Activated T-cell treated with anti-CD3 and anti-CD28 coated beads, Interleukin-2, amount 50 U/mL, for 4 hours (primary cell): ENCODE measurements at places on chromosomes 6 and 20. TPM values are rescaled to one million over a fixed set of nuclear protein-coding genes. Genes with fewer than 3 reads are reported as not detected.

- DNase-seq = no peak
Measured at GRCh38 chr6:1145768-1146218, 166.1 kb upstream of the FOXQ1 start.

GRCh38 chr6:154526996-154527395, 16.5 kb upstream of the CNKSR3 start:
- no peak for DNase-seq

GRCh38 chr6:53615633-53616449, 49.7 kb downstream of the KLHL31 start:
- DNase-seq = no peak

DNA sequence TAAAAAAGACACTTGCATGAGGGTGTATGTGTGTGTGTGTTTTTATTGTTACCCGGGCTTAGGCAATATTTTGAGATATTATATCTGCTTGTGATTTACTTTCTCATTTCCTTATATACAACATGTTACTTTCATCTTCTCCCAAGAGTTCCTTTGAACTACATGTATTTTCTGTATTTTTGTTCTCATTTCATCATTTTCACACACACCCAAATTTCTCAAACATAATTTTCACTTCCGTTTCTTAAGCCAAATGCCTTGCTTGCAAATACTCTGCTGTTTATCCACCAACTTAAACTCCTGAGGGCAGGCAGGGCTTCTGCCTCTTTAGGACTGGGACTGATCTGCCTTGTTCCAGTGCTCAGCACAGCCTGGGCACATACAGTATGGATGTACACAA, 69.3 kb upstream of the FYN start:
- DNase-seq = no peak

Gene PAK5
- total RNA-seq = not detected

GRCh38 chr6:46746696-46747095, at the start of gene ANKRD66:
TSS of gene ANKRD66 (plus strand) at chr6:46746933. CDS start at chr6:46751949, 5,016 bp downstream.
- DNase-seq = no peak

- DNase-seq = no peak
Measured at GRCh38 chr6:15320693-15321092, 74.8 kb downstream of the JARID2 start.

DNA sequence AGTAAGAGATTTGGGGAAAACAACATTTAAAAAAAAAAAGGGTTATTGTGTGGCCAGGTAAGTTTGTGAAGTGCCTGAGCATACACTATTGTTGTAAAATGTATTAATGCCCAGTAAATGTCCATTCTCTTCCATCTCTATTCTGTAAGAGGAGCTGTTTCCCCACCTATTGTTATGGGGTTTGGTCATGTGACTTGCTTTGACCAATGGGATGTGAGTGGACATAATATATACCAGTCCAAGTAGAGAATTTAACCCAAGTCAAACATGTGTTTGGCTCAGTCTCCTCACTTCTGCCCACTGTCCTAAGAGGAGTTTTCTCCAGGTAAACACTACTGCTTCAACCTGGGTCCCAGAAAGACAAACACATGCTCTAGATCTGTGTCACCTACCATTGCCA, 377.1 kb downstream of the FOXA2 start:
- DNase-seq = no peak

DNA sequence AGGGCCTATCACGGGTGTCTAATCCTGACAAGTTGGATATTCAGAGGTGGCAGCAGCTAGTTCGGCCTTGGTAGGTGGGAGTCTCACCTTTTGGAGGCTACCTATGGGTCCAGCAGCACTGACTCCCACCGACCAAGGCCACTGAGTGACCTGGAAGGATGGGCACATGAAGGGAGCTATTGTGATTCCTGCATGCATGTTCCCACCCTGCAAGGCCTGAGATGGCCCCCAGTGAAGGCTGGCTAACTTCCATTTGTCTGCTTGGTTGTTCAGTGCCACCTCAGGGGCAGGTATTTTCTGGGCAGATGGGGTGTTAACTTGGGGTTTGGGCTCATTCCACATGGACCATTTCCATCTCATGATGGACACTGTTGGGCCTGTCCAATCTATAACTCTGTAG, 18.4 kb upstream of the MICA start:
- DNase-seq = no peak

Gene OOEP
- total RNA-seq = 0.38 TPM

DNA sequence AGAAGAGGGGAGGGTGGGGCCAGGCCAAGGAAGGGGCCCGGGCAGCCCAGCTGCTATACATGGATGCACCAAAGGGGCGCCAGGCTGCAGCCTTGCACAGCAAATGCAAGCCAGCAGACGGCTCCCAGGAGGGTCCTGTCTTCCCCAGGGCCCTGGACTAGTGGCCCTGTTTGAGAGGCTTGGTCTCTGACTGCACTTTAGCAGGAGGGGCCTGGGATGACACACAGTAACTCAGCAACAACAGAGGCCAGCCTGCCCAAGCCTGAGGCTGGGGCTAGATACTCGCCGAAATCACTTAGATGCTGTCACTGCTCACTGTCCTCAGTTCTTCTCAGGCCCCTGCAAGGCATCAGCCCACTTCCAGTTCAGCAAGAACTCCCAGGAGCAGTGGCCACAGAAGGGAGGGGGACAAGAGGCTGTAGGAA, 73.5 kb downstream of the TRAM2 start:
- DNase-seq = no peak

DNA sequence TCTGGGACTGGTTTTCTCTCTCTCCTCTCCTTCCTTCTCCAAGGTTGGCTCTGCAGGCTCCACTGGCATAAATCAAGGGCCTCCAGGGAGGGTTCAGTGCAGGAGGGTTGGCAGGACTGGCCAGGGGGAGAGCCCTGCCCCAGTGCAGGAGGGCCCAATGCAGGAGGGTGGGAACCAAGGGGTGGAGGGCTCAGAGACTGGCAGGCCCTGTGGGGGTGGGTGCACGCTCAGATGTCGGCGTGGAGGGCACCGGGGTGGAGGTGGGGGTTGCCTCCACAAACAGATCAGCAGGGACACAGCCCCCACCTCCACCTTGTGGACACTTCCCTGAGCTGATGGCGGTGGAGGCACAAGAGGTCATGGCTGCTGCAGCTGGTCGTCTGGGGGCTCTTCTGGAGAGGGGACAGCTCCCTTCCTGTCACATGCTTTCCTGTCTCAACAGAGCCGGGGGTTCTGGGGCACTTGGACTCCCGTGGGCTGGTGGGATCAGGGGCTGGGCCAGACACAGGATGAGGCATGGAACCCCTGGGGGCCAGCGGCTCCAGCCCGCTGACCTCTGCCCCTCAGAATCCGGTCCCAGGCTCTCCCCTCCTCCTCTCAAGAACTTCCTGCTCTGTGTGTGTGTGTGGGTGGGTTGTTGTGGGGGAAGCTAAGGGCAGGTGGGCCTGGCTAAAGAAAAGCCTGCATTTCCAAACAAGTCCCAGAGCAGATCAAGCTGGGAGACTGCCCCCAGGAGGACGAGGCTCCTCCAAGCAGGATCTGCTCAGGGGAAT, 2.7 kb upstream of the ABHD16B start:
- no peak for DNase-seq

Gene OTOR
- not detected for total RNA-seq

DNA sequence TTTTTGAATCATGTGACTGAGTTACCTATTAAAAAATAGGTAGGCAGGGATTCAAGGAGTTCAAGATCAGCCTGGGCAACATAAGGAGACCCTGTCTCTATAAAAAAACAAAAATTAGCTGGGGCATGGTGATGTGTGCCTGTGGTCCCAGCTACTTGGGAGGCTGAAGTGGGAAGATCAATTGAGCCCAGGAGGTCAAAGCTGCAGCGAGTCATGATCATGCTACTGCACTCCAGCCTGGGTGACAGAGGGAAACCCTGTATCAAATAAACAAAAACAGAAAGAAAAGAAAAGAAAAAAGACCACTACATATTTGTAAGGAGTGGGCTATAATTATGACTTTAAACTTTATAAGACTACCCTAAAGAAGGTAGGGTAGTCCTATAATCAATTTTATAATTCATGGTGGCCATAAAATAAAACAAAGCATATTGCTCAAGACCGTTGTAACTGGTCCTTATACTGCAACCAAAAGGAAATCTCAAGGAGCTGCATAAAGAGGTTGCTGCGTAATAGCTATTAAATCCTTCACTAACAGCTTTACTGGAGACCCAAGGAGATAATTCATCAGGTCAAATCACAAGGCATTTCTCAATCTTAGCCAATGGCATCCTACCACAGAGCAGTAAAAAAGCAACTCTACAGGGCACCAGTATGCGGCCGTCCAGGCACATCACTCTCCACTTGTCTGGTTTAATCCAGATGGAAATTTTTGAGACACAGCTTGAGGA, 13.5 kb downstream of the PIGU start:
- DNase-seq = no peak

DNA sequence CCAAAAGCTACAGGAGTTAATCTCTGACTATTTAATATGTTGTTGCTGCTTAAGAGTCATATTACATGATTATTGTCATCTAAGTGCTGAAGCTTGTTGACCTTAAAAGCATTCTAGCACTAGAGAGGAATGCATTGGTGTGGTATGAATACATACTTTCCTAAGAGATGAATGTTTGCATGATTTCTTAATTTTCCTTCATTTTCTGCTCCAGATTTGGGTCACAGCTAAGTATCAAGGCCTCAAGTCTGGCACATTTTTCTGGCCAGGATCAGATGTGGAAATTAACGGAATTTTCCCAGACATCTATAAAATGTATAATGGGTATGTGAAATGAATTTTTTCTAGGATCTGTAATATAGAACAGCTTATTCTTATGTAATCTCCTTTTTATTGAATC, 53.6 kb downstream of the ENPP1 start:
- no peak for DNase-seq

Gene MAP3K7
- total RNA-seq = 15.4 TPM

Gene FAM83D
- total RNA-seq = 1.4 TPM

- DNase-seq = no peak
Measured at GRCh38 chr20:60937585-60937984, 314.5 kb upstream of the CDH4 start.

GRCh38 chr6:52724042-52724405, 39.3 kb downstream of the GSTA2 start:
- no peak for DNase-seq

- DNase-seq = peak; percentile 27
Measured at GRCh38 chr20:1734269-1734858, 76.8 kb upstream of the SIRPG start.

Gene OR12D3
- total RNA-seq = not detected

DNA sequence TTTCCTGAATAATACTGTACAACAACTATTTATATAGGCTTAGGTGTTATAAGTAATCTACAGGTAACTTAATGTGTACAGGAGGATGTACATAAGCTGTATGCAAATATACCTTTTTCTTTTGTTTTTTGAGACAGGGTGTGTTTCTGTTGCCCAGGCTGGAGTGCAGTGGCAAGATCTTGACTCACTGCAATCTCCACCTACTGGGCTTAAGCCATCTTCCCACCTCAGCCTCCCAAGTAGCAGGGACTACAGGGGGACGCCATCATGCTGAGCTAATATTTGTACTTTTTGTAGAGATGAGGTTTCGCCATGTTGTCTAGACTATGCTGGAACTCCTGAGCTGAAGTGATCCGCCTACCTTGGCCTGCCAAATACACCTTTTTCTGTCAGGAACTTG, 191.7 kb upstream of the ZNF217 start:
- no peak for DNase-seq

DNA sequence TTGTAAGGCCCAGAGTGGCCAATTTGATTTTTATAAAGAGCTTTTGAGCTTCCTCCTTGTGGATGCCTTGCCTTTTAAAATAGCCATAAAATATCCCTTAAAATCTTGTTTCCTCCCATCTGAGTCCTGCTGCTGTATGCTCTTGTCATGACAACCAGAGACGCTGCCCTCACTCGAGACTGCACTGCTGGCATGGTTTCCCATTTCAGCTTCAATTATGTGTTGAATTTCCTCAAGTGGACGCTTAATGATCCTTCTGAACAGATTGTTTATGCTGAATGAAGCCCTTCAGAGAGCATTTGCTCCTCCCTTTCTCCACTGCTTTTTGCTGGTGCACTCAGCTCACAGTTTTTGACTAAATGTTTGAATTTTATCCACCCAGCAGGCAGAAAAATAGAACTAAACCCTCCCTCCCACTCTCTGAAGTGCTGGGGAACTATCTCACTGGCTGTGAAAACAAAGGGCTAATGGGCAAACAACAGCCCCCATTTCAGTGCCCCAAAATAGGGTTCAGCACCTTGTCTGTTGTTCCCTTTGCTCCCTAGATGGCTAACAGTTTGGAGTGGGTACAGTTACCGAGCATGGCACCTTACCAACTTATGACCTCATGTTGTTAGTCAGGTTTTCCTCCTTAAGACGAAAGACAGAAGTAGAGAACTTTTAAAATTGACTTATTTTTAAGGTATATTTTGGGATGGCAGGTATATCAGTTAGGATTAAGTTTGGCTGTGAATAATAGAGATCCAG, 45.5 kb upstream of the RNF8 start:
- DNase-seq = no peak

GRCh38 chr6:2970753-2971419, 481 bp downstream of the SERPINB6 start:
- peak; percentile 32 for DNase-seq

DNA sequence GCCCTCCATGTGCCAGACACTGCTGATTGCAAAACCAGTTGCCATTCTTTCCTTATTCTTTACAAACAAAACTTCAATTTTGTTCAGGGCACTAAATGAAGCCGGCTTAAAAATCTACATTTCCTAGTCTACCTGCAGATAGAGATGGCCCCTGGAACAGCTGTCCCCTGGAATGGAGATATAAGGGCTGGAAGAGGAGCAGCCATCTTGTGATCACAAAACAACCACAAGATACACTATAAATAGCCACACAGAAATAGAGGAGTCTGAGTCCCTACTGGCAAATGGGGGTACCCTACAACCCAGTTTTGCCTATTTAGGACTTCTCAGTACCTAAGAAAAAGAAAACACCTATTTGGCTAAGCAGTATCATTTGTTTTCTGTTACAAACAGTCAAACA, 115.9 kb upstream of the BEND6 start:
- DNase-seq = no peak

Gene TBXT
- not detected for total RNA-seq

Gene TNXB
- 1.9 TPM for total RNA-seq

- no peak for DNase-seq
Measured at GRCh38 chr6:68071740-68072139, 563.3 kb upstream of the ADGRB3 start.

Gene GGTLC1
- total RNA-seq = not detected

GRCh38 chr6:168909288-168909687, 344.4 kb downstream of the THBS2 start:
- no peak for DNase-seq

GRCh38 chr20:46820682-46821081, 74.0 kb upstream of the EYA2 start:
- no peak for DNase-seq

DNA sequence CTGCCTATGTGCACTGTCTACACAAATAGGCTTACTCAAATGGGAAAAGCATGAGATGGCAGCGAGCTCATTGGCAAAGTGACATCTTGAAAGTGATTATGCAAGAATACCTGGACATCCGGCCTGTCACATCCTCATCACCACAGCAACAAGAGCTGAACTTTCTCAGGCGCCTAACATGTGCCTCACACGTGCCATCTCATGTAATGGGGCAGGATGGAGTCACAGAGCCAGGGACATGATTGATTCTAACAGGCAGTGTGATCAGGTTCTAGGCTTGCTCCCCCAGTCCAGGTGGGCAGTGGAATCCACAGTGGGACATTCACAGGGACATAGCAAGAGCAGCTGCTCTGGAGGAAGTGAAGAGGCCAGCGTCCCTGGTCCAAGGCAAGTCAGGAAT, 192.3 kb upstream of the SSTR4 start:
- no peak for DNase-seq
